ENCODE measurements at places on chromosomes 11 and 22.

DNA sequence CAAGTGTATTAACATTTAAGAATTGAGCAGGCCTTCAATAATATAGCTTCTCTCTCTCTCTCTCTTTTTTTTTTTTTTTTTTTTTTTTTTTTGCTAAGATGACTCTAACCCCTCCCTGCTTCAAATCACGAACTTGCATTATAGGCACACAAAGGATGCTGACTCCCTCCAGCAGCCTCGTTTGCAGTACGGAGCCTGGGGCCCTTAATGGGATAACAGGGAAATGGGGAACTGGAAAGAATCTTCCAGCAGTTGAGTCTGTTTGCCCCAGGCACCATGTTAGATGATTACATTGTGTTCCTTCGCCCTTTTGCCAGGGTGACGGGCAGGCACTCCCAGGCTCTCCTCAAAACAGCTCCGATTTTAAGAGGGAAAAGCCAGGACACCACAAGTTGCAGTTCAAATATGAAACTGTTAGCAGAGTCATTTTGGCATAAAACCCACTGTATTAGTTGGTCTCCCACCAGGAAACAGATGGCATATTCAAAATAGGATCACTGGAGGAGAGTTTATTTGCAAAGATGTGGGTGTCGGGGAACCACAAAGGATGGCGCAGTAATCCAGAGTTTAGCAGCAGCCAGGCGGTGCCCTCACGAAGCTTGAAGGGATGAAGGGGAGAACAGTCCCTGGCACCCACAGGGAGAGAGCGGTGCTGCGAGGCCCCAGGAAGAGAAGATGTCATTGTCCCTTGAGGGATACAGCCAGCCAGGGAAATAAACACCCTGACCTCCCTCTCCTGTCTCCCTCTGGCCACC lies 26.5 kb upstream of the TREH start:
- DNase-seq, result no peak

GRCh38 chr22:37432708-37433054 lies 5.4 kb upstream of the ELFN2 start:
- DNase-seq, result no peak

GRCh38 chr22:49083607-49084006 lies 744.1 kb downstream of the BRD1 start:
- DNase-seq, result no peak

- no peak for DNase-seq
Measured at GRCh38 chr11:9951807-9952206, 287.9 kb downstream of the SWAP70 start.

- DNase-seq, result no peak
Measured at GRCh38 chr22:49547751-49548239, 279.9 kb downstream of the BRD1 start.

- no peak for DNase-seq
Measured at GRCh38 chr22:30253205-30253852, 6.8 kb upstream of the LIF start.

GRCh38 chr11:45102810-45103621 lies 43.4 kb upstream of the PRDM11 start:
- peak; percentile 56 for DNase-seq

GRCh38 chr11:109858152-109858551 lies 235.0 kb upstream of the ZC3H12C start:
- DNase-seq, result no peak

GRCh38 chr11:44817207-44817949 lies 90.6 kb downstream of the TSPAN18 start:
- DNase-seq, result no peak

- DNase-seq, result no peak
Measured at GRCh38 chr11:1131033-1131911, 26.5 kb upstream of the MUC5AC start.

- DNase-seq, result no peak
Measured at GRCh38 chr11:62513626-62514025, 33.0 kb downstream of the AHNAK start.

- no peak for DNase-seq
Measured at GRCh38 chr22:25651332-25652085, 87.0 kb downstream of the GRK3 start.

DNA sequence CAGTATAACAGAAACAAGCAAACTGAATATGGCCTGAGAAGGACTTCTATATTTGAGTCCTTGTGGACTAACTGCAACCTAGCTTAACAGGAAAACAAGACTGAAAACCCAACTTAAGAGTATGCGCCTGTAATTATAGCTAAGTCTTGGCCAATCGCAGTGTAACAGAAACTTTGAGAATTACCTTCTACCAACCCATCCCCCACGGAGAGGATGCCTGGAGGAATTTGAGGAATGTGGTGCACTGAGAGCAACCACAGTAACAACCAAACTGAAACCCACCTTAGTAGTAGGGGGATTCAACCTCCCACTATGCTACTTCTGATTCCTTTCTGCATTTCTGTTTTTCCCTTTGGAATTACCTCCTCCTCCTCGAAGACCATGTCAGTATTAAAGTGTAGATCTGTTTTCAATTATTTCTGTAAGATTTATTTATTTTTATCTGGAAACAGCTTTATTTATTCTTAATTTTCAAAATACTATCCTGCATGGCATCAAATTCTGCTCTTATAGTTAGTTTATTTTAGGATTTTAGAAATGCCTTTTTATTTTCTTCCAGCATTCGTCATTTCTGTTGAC lies 393.6 kb downstream of the KCNA4 start:
- DNase-seq, result no peak

Measured in GM18507 (cell line).